Stimulated activated CD4-positive, alpha-beta T cell treated with anti-CD3 and anti-CD28 coated beads, Interleukin-1b, Interleukin-23, amount 100 ng/mL, for 24 hours (primary cell): ENCODE measurements at places on chromosomes 1 and 21.

GRCh38 chr1:193115629-193116227, 6.1 kb upstream of the CDC73 start:
- no peak for DNase-seq

GRCh38 chr1:83676106-83676505, 322.8 kb downstream of the TTLL7 start:
- DNase-seq, result no peak

DNA sequence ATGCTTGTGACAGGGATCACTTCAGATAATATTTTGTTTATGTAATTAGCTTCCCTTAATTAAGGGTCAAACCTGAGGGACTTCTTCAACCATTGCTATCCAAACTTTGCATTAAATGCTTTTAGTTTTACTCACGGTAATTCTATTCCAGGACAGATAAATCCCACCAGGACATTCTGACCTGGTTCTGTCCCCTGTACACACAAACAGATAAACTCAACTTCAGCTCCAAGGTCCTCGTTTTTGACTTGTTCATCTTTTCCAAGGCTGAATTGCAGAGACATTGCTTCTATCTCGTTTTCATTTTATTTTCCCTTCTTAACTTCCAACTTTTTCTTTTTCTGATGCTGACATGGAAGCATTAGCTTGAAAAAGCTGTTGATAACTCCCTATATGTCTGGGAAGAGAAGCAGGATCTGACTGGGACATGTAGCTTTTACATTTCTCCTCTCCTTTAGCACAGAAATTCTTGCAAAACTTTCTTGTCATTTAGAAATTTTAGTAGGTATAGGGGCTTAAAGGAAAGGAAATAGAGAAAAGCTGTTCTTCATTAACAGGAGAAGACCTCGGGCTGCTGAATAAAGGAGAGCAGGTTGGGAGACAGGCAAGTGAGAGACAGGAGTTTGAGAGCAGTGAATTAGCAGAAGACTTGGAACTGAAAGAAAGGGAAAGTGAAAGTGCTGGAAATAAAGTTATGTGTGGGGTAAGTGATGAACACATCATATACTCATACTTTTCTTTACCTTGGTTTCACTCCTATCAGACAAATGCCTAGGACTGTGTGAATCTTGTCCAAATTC, 231.7 kb upstream of the B3GALT2 start:
- DNase-seq, result no peak

- no peak for DNase-seq
Observed at GRCh38 chr1:8437347-8437746, 119.4 kb downstream of the SLC45A1 start.

GRCh38 chr1:37513795-37514349, 694 bp downstream of the MEAF6 start:
- peak; percentile 48 for DNase-seq
